ENCODE measurements at places on chromosomes 13 and 19.

DNA sequence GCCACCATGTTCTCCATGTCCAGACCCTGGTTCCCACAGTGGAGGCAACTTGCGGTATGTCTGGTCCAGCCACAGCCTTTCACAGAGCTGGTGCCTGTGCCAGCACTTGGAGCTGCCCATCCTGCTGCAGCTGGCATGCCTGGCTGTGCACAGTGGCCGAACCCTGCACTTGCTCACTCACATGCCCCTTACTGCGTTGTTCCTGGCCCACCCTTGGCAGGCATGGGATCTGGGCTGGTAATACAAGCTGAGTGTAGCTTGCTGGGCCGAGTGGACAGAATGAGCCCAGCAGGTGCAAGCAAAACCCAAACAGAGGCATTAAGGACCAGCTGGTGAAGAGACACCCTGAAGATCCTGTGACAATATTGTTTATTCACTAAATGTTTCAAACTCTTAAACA is 583.9 kb upstream of the SLITRK6 start:
- no peak for DNase-seq

- no peak for DNase-seq
Measured at GRCh38 chr19:16303755-16304154, 20.9 kb upstream of the KLF2 start.

- DNase-seq = no peak
Measured at GRCh38 chr19:55444646-55445045, 1.5 kb upstream of the SHISA7 start.

- no peak for DNase-seq
Measured at GRCh38 chr13:80988391-80989151, 647.6 kb upstream of the SPRY2 start.

GRCh38 chr19:19900729-19901444 is at the start of gene ZNF93:
ZNF93 (plus strand) TSS chr19:19900946; CDS start chr19:19901089, 143 bp downstream.
- DNase-seq = peak; percentile 97

DNA sequence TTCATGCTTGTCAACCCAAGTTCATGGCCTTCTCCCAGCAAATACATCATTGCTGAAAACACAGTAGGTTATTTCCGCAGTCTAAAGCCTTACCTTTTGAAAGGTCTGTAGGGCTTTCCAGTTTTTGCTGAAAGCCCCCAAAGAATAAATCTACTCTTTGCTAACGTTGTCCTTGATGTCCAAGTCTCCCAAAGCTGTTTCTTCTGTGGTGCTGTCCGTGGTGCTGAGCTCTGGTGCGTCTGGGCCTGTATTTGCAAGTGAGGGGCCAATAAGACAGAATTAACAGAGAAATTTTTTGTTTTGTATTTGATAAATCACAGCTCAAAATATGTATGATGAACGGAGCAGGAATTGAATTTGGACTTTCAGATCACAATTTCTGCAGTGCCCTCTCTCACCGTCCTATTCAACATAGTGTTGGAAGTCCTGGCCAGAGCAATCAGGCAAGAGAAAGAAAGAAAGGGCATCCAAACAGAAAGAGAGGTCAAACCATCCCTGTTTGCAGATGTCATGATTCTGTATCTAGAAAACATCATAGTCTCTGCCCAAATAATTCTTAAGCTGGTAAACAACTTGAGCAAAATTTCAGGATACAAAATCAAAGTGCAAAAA is 9.8 kb upstream of the LGALS16 start:
- DNase-seq = no peak

GRCh38 chr19:48511321-48511731 is 309 bp downstream of the LMTK3 start:
- no peak for DNase-seq

DNA sequence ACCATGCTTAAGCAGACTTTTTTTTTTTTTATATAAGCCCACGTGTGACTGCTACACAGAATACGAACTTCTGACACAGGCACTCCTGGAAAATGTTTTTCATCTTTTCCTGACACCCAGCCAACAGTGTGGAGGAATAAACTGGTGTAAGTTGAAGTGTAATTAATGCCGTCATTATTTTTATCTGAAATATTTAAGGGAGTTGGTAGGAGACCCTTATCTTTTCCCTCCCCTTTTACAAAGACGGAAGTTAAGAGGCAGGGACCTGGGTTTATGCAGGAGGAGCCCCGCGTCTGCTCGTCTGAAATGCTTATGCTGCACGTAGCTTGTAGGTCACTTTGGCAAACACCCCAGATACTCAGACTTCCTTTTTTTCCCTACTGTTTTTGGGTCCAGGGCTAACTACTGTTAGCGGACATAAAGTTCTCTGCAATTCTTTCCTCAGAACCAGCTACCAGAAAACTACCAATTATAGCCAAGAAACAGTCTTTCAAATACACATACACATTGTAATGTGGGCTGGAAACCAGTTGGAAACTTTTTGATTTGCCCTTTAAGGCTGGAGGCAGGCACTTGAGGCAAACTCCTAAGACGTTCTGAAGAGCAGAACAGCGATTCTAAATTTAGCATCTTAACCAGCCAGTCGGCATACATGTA is 50.8 kb downstream of the EFNB2 start:
- DNase-seq = no peak

GRCh38 chr13:97278435-97279411 is 56.6 kb downstream of the MBNL2 start:
- no peak for DNase-seq

DNA sequence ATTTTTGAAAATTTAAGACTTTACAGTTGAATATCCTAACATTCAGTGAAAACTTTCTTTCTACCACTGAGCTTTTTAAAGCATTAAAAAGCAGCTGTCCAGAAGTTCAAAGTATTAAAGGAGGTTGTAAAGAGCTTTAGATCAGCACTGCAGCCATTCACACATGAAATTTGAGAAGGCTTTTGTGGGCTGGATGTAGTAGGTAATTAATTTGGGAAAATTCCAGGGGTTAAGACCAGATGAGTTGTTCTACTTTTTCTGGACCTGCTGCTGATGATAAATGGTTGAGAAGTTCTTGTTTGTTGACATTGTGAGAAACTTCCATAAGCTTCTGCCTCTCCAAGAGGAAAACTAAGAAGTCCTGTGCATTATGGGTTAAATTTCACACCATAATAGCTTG is 1779.6 kb upstream of the PRR20A start:
- no peak for DNase-seq

- DNase-seq = no peak
Measured at GRCh38 chr13:112454648-112455334, 78.6 kb downstream of the SPACA7 start.

DNA sequence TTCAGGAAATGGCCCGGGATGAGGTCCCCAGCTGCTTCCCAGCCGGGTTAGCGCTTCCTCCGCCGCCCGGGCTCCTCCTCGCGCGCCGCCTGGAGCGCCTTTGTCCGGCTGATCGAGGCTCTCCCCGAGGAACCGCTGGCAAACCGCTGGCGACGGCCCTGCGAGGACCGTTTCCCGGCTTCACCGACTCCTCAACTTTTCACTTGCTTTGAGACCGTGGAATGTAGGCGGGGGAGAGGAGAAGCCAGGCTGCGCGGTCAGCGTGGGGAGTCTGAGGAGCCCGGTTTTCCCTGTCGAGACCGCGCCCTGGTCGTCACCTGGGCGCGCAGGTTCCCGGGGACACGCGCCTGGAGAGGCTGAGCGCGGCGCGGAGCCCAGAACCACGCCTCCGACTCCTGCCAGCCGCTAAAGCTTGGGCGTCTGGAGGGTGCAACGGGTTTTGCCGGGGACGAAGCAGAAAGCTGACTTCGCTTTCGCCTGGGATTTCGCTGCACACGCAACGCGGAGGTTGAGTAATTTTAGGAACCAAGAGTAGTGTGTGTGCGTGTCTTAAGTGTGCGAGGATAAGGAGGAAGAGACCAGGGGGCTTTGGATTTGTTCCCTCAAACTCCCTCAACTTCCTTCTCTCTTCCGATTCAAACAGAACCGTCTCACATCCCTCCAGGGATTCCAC is 7.3 kb upstream of the DGKH start:
- DNase-seq = peak; percentile 49

GRCh38 chr13:24625870-24626849 is 54.0 kb upstream of the ATP12A start:
- DNase-seq = no peak

- DNase-seq = no peak
Measured at GRCh38 chr19:31963746-31964145, 381.7 kb upstream of the ZNF507 start.

DNA sequence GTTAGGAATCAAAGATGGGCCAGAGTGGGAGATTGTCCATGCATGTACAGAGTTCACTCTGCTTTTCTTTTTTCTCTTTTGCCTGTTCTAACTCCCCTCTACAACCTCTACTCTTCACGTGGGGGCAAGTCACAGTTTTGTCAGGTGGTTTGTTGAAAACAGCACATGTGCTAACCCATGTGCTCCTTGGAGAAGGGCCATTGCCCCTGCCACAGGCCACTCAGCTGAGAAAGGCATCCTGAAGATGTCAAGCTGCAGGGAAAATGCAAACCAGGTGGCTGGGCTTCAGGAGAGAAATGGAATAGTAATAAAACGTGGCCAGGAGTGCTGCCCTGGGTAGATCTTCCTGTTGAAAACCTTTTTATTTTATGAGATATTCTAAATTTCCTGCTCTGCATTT is 35.3 kb upstream of the SLC10A2 start:
- DNase-seq = no peak

GRCh38 chr13:41942462-41943094 is 18.3 kb downstream of the VWA8 start:
- DNase-seq = no peak

DNA sequence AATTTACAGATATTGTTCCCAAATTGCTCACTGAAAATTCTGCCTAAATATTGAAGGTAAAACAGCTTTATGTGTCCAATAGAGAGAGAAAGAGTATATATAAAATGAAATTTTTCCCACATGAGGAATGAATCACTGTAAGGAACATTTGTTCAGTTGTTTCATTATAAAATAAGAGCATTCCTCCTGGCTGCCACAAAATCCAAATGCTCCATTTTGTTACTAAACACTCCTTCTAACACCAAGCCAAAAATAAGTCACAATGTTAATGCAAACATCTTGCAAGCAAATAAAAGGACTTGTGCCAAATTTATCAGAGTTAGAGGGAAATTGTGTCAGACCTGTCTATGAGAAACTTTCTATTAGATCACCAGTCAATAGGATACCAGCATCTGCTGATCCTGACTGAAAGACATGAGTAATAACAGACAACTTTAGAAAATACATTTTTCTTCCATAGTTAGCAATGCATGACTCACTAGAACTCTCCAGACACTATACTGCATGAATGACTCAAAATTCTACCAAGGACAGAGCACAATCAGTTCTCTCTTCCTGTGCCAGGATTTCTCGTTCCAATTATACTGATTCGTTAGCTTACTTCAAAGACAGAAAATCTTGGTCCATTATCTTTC is 83.5 kb upstream of the FNDC3A start:
- no peak for DNase-seq

DNA sequence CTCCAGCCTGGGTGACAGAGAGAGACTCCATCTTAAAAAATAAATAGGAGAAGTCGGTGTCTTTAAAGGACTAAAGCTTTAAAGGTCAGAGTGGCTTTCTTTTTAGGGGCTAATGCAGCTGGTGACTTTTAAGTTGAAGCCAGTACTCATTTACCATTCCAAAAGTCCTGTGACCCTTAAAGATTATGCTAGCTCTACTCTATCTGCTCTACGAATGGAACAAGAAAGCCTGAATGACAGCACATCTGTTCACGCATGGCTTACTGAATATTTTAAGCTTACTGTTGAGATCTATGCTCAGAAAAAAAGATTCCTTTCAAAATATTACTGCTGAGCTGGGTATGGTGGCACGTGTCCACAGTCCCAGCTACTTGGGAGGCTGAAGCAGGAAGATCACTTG is 16.4 kb downstream of the TDRD12 start:
- DNase-seq = no peak

GRCh38 chr19:13095393-13095784 is 7.3 kb downstream of the LYL1 start:
- no peak for DNase-seq

DNA sequence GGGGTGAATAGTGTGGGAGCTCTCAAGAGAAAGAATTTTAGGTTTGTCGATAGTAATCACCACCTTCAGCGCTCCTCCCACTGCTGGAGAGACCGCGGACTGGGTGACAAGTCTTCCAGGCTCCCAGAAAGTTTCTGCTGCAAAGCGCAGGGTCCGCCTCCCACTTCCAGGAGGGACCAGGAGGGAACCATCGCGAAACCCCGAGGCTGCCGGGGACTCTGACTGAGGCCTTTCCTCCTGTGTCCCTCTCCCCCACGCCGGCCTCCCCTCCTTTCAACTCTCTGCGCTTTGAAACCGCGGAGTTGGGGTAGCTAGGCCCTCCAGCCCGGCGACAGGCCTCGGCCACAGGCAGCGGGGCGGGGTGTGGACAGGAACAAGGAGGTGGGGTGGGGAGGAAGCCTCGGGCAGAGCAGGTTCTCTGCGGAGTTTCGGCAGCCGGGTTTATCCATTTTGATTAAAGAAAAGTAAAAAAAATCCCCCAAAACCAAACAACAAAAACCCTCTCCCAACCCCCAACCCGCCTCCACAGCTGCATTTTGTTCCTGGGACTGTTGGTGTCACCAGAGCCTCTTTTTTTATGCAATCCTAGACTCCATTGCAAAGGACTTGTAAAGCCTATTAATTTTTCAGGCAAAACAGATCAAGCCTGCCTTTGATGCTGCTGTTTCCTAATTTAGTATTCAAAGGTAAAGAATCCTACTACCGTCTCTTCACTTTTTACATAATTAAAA is 157.2 kb downstream of the TM9SF2 start:
- peak; percentile 14 for DNase-seq

- DNase-seq = no peak
Measured at GRCh38 chr19:34350161-34350561, 14.8 kb upstream of the GPI start.

GRCh38 chr13:110498765-110499164 is 62.8 kb downstream of the RAB20 start:
- no peak for DNase-seq

- DNase-seq = peak; percentile 56
Measured at GRCh38 chr13:52809310-52809769, 39.1 kb downstream of the PCDH8 start.

DNA sequence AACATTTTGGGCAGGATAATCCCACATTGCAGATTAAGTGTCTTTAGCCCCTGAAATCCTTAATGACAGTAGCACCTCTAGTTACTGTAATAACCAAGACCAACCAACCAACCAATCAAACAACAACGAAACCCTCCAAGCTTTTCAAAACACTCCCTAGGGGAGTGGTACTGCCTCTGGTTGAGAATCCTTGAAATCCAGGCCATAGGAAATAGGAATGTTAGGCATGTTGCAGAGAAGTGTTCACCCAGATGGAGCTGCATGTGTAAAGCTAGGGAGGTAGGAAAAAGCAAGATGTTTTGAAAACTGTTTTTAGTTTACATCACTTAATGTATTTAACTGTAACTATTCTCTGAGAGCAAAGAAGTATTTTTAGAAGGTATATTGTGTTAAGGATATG is 4.5 kb downstream of the LACC1 start:
- DNase-seq = no peak

- DNase-seq = no peak
Measured at GRCh38 chr13:97127842-97128241, 94.3 kb upstream of the MBNL2 start.
